Stimulated activated CD4-positive, alpha-beta T cell treated with anti-CD3 and anti-CD28 coated beads, TNF-alpha, amount 100 ng/mL, for 1 hour (primary cell): ENCODE measurements at places on chromosomes 5 and 9.

GRCh38 chr5:135465391-135466122 lies 13.4 kb upstream of the TIFAB start:
- no peak for DNase-seq

GRCh38 chr5:67173959-67174358 lies 22.6 kb downstream of the CD180 start:
- no peak for DNase-seq

GRCh38 chr5:177493795-177494345 lies 3.5 kb downstream of the PDLIM7 start:
- no peak for DNase-seq

DNA sequence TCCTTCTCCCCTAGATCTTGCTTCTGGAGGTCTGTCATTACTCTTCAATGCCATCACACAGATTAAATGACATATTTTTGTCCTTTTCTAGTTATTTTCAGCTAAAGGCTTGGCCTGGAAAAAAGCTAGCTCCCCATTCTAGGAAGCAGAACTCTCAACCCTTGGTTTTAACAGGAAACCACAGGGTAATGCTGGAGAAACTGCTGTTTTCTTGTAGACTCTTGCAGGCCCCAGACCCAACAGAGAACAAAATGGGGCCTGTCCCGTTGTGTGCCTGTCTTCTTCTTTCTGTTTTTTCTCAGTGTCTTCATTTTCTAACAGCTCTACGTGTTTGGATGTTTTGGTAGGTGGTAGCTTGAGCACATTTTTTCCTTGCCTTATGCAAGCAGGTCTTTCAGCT lies 21.5 kb downstream of the DCANP1 start:
- DNase-seq = no peak

- no peak for DNase-seq
Measured at GRCh38 chr9:16622541-16622940, 247.9 kb downstream of the BNC2 start.

DNA sequence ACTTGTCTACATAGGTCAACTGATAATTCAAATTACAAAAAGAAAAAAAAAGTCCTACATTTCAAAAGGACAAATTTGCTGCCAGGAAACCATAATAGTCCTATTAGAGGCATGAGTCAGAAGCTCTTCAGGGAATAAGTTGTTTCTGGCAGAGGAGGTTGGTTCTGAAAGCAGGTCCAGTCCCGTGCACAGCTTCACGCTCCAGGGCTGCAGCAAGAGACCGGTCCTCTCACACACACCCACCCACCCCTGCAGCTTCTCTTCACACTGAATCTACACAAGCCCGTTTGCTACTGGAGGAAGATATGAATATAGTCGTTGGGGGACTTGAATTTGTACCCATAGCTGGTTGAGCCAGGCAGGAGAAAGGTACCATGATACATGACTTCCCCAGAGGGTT lies 36.9 kb upstream of the SLC1A3 start:
- DNase-seq = no peak

DNA sequence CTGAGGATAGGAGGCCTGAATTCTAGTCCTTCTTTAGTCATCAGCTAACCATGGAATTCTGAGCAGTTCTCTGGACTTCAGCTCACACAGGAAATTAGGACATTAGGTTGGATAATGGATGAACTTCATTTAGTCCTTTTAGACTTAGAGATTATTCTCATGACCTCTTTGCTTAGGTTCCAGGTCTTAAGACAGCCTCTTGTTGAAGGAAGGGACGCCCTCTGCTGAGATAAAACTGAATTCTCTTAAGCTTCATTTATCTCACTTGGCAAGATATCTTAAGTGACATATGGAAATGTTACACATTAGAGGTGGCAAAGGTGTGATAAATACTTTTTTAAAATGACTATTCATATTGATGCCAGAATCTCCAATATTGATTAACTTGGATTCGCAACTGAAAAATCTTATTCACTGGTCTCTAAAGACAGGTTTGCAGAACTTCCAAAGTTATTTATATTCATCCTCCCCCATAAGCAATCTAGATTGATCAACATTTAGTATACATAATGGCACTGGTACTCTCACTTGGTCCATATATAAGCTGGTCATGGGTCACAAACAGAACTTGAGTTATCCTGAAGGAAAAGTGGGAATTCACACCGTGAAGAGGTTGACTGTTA lies 16.9 kb upstream of the ZNF366 start:
- no peak for DNase-seq

GRCh38 chr5:151155775-151156506 lies 1.6 kb downstream of the ANXA6 start:
- DNase-seq = no peak

- DNase-seq = no peak
Measured at GRCh38 chr9:134066526-134066912, 1.3 kb downstream of the BRD3 start.

DNA sequence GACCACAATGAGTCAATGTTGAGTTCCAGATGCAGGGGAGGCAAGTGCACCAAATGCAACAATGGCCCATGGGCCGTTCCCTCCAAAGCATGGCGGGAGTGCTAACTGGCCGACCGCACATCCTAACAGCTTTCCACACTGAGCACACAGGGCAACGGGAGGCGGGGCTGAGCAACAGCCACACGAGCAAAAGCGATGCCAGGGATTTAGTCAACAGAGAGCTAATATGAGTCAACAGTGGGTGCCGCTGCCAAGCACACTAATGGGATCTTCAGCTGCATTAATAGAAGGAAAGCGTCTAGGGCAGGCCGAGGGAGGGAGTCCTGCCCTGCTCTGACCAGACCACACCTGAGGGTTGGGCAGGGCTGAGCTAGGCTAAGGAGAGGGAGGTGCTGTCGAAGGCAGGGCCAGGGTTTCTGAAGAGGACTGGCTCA lies 4.6 kb downstream of the EPB41L4B start:
- no peak for DNase-seq

DNA sequence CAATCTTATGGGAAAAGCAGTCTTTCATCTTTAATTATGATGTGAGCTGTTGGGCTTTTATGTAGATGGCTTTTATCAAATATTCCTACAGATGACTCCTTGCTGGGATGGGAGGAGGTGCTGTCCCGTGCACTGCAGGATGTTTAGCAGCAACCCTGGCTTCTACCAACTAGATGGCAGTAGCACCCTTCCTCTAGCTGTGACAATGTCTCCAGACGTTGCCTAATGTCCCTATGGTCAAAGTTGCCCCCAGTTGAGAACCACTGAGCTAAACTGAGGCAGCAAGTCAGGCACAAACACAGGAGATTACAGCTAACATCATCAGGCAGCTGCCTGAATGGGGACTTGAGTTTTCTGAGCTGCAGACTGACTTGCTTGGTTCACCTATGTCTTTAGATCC lies 401.9 kb upstream of the PDE4D start:
- DNase-seq = no peak

DNA sequence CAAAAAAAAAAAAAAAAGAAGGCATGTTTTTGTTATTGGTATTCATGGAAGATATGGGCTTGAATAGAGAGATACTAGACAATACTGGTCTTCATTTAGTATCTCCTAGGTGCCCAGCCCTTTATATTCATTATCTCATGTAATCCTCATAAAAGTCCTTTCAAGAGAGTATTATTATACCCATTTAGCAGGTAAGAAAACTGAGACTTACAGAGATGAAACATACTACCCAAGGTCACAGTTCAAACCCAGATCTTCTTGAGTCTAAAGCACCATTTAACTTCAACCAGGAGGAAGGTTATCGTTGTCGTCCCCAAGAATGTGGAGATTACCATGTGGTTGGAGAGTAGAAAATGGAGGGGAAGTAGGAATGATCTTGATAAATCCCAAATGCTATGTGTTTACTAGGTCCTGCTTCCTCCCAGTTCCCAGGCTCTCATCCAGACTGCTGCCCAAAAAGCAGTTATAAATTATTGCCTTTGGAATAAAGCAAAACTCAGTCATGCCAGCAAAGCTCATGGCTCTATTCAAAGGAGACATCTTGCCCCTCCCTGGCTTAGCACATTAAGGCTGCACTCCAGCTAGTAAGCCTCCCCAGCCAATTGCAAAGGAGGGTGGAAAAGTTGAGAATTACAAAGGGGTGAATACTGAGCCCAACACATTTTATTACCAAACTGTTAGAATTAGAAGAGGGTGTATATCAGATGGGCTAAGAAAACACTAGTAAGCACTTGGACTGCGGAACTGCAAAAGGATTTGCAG lies 163.9 kb downstream of the PIK3R1 start:
- no peak for DNase-seq

DNA sequence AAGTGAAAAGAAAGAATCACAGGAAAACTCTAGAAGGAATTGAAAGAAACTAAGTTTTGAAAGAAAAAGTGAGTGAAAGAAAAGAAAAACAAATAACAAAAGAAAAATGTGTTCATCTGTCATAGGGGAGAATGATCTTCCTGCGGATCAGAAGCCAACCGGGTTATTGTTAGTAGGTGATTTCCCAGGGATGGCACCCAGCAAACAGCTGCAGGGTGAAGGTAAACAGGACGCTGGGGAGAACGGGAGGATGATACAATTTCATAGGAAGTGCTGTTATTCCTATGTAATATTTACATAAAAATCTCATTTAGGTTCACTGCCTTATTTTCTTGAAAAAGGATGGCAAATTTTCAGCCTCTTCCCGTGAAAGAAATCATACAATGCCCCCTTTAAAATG lies 72.4 kb upstream of the LHFPL2 start:
- no peak for DNase-seq

DNA sequence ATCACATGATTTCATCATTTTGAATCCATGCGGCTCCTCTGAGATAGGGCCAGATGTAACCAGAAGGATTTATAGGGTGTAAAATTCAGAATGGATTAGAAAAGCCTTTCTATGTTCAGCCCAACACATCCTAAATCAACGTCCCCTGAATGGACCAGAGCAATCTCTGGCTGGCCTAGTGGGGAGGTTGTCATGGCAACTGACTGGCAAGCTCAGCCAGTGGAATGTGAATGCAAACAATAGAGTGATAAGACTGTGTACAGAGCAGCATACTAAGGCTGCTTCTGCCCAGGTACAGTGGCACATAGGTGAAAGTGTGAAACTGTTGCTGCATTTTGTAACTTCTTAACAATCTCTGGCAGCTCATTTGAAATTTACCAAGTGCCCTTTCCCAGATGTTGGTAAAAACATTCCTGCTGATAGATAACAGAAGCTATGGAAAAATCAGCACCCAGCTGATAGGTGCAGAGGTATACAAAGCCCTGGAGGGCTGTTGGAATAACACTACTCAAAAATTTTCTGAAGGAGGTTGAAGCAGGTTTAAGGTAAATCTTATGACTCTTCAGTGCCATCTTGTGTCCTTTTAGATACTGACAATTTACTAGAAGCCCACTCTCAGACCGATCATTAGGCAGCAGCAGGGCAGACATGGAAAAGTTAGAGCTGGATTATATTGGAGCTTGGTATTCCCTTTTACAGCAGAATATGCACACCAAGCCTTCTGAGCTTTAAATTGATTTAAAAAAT lies 267.2 kb downstream of the RAB3C start:
- no peak for DNase-seq

DNA sequence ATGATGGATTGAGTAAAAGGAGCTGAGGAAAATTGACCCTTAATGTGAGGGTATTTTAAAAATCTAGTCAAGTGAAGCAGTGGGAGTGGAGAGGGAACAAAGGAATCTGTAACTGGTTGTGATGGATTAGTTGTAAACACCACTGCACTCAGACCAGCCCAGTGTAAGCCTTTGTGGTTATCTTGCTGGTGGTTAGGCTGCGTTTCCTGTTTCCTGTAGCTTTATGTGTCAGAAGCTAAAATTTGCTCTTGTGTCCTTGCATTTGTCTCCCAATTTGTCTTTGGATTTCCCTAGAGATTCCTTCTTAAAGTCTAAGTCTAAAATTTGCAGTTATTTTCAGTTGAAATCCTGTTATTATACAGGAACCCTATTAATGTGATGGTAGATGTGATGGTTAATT lies 6.3 kb downstream of the IFNA21 start:
- no peak for DNase-seq

DNA sequence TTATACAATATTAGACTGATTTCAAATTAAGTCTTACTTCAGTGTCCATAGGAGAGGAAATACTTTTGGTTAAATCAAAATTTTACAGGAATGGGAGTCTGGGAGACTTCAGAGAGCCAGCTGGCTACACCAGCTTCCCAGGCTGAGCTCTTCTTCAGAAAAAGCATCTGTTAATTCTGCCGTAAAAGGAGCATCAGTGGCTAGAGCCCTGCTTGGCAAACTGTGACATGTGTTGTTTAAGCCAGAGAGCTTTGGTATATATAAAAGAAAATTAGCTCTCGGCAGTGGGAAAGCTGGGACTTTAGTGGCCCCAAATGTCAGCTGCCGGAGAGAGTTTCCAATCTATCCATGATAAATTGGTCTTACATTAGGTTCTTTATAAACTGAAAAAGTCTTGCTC lies 378.8 kb upstream of the TUSC1 start:
- DNase-seq = no peak

DNA sequence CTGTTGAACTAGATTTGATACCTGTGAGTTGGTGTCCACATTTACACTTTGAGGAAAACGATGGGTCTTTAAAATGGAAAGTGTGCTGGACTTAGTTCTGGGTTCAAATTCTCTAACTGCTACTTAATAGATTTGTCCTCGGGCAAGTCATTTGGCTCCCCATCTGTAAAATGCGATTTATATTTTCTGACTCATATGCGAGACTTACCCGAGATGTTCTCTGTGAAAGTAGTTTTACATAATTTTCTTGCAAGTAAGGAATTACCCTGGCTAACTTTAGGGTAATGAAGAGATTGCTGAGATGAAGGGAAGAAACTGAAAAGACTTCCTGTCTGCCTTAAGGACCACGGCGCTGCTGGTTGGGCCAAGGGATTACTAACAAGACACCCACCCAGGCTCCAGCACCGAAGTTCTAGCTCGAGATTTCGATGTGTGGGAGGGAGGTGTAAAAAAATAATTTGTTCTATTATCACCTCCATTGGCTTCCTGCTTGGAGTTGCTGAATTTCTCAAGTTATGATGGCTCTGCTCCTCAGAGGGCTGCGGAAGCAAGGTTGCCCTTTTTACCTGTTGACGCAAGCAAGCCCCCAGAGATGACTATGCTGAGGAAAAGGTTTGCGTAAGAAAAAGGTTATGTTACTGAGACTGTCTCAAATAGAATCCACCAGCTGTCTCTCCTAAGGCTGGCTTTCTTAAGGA lies 24.1 kb downstream of the PCSK1 start:
- DNase-seq = no peak

- DNase-seq = no peak
Measured at GRCh38 chr5:87242242-87242641, 25.4 kb upstream of the RASA1 start.

DNA sequence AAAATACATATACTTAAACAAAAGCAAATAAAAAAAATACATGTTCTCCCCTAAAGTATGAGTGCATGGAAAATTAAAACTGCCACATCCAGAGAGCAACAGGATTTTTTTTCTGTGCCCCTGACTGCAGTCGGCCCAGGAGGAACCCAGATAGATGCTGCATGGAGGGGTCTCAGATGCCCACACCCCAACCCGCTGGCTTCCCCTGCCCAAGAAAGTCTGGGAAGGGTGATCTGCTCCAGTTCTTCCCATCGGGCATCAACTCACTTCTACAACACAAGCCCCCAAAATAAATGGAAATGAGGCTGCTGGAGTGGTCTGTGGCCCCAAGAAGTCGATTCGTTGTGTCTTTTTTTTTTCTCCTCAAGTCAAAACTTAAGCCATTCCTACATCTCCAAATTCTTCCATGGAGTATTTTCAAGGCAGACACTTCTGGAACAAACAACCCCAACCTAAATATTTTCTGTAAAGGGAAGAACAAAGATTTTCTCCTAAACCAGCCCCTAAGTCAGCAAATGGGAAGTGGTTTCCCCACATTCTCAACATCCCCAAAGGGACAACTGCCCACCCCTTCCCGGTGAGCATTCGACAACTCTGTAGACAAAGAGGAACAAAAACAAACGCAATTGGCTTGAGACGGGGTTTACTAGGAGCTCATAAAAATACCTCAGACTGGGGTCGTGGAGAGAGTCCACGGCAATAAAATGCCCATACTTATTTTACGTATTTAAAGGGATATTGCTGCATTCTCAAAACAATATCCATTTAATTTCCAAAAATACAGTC lies 46.7 kb downstream of the ROR2 start:
- DNase-seq = no peak
